Lung microvascular endothelial cell (primary cell): ENCODE measurements at places on chromosomes 13 and 19.

DNA sequence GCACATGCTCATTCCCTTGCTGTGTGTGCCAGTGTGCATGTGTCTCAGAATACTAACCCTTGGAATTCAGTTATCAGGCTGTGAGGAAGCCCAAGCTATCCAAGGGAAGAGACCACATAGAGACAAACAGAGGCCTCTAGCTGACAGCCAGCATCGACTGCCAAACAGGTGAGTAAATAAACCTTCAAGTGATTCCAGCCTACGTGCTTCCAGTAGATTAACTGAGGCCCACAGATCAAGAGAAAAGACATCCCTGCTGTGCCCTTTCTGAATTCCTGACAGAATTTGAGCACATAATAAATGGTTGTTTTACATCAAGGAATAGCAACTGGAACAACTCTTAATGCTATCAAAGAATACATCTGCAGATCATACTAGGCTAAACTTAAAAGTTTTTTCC is 17.5 kb downstream of the ZC3H13 start:
- DNase-seq, result no peak

DNA sequence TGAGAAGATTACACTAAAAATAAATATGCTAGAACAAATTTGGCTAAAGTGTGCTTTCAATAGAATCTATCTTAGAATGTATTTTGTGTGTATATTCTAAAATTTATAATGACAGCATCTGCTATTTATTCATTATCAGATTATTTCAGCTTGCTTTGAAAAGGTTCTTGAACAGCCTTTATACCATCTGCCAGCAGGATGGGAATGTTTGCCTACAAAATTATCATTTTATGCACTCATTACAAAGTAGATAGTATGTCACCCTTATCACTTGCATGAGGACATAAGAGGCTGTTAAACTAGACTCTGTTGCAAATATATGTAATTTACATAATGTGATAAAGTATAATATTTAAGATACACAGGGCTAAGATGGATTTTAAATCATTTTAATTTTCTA is 1286.9 kb upstream of the PCDH20 start:
- DNase-seq, result no peak

GRCh38 chr19:29268721-29269393 is 55.9 kb upstream of the UQCRFS1 start:
- DNase-seq, result no peak

- no peak for DNase-seq
Observed at GRCh38 chr13:40129467-40129866, 474.0 kb downstream of the COG6 start.

DNA sequence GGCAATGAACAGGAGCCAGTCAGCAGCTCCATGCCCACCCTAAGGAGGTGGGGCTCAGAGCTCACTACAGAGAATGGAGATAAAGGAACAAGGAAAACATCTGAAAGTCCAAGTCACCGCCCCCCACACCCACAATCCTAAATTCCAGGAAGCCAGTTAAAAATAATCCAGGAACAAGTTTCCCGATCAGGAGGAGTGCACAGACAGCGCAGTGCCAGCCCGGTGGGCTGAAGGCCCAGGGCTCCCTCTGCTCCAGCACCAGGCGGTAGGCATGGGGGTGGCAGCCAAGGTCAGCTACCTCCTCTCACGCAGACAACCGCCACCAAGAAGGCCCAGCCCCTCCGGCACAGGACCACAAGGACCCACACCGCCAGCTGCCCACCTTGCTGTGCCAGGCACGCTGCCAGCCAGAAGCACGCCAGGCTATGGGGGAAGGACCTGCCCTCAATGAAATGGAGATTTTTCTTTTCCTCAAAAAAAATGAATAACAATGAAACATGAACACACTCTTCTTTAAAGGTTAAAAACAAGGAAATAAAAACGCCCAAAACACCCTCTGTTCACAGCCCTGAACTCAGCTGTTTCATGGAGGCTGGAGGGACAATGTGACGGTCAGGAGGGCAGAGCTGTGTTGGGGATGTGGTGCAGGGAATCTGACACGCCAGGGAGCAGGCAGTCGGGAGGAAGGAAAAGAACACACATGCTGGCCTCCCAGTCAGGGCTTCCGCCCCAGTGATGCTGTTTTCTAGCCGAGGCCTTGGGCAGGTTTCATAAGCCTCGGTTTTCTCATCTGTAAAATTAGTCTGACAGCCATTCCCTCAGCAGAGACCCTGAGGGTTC is 11.0 kb downstream of the STK24 start:
- DNase-seq, result peak; percentile 86

GRCh38 chr19:13097463-13098258 is 5.0 kb downstream of the LYL1 start:
- peak; percentile 53 for DNase-seq

DNA sequence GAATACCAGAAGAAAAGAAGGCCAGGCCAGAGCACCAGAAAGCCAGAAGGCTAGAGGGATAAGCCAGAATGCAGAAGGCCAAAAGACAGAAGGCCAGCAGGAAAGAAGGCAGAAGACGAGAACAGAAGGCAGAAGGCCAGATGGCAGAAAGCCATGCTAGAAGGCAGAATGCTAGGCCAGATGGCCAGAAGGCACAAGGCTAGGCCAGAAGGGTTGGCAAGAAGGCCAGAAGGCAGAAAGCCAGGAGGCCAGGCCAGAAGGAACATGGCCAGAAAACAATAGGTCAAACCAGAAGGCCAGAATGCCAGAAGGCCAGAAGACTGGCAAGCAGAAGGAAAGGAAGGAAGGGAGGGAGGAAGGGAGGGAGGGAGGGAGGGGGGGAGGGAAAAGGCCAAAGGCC is 188.8 kb downstream of the TUBA3C start:
- no peak for DNase-seq

DNA sequence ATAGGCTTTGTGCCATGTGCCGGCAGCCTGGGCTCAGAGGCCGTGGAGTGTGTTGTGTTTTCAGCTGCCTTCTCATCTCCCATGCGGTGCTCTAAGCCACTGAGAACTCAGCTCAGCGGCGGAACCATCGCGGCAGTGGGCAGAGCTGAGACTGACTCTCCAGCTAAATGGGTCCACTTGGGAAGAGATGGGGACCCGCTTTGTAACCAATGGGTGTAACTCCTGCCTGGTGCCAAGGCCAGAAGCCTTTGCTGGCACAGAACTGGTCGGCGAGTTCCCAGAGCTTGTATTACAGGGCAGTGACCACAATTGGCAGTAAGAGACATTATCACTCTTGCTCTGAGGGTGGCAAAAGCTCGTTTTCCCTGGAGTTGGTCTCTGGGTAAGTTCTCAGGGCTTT is 183.0 kb downstream of the STK24 start:
- DNase-seq, result no peak

DNA sequence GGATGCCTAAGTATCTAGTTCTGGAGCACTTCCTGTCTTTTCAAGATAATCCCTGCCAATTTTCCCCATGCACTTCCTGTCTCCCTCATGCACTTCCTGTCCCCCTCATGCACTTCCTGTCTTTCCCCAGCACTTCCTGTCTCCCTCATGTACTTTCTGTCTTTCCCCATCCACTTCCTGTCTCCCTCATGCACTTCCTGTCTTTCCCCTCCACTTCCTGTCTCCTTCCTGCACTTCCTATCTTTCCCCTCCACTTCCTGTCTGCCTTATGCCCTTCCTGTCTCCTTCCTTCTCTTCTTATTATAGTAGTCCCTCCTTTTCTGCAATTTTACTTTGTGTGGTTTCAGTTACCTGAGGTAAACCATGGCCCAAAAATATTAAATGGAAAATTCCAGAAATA is 3.0 kb upstream of the TNNT1 start:
- DNase-seq, result no peak
